ENCODE measurements at places on chromosomes 7 and 10. TPM values are rescaled to one million over a fixed set of nuclear protein-coding genes. Genes with fewer than 3 reads are reported as not detected.

DNA sequence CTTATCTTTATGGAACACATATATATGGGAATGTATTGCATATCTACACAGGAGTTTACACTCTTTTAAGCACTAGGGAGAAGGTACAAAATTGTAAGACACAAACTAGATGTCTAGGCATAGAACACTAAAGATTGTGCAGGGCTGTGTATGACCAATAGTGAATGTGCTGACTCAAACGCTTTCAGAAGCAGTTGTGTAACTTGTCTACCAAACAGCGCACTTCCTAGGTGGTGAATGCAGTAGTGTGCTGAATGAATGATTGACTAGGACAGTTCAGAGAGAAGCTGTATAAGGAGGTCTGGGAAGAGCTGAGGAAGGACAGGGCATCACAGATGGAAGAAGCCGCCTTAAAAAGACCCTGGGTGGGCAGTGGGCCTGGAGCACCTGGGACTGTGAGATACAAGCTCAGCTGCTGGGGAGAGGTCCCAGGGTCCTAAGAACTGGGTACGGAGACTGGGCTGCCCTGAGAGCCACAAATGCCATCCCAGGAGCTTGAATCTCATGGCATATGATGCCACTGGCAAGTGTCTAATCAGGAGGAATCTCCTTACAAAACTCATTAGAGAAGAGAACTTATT is 14.2 kb downstream of the CLRN3 start:
- DNase-seq: no peak

- no peak for DNase-seq
Observed at GRCh38 chr10:71754562-71754961, 18.8 kb downstream of the VSIR start.

- DNase-seq: peak; percentile 19
Observed at GRCh38 chr7:370259-370625, 80.3 kb downstream of the FOXL3 start.

DNA sequence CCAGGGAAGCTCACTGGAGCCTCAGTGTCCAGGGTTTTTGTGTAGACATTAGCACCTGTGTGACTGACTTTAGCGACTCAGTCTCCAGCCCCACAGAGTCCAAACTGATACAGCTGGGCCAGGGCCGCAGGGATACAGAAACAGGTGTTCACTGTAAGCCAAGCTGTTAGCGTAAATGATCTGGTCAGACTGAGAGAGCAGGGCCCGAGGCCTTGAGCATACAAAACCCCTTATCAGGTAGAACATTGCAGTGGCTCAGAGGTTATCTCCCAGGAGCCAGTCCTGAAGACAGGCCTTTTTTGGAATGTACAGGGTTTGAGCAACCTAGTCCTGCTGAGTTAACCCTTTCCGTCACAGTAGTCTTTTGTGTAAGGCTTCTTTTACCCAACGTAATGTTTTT is 25.0 kb downstream of the LHPP start:
- no peak for DNase-seq

GRCh38 chr10:119441921-119442757 is 100.4 kb downstream of the RGS10 start:
- no peak for DNase-seq

DNA sequence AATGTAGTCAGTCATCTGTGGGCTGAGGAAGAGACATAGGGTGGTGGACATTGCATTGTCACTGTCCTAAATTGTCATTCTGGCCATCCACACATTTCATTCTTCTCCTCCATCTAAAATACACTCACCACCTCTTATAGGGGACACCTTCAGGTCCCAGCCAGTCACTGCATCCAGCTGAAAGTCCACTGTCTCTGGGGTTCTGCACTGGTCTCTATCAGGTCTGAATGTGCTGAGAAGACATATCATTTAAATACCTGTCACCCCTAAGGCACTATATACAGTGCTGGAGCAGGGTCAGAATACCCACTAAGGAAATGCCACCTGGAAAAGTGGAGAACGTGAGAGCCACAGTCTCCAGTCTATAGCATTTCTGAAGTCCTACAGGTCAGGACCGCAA is 29.6 kb downstream of the SH2D4B start:
- no peak for DNase-seq

DNA sequence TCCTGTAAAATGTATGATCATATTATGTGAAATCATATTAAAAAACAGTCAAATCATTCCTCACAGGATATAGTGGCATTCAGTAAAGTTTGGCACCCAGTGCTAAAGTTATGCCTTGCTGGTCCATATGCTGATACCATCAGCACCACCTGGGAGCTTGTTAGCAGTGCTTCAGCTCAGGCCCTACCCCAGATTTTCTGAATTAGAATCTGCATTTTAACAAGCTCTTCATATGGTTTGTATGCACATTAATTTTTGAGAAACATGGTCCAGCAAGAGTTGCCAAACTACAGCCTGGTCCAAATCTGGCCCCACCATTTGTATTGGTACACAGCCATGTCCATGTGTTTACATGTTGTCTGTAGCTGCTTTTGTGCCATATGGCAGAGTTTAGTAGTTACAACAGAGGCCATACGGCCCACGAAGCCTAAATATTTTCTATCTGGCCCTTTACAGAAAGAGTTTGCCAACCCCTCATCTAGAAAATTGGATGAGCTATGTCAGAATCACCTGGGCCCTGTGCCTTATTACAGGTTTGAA is 30.1 kb downstream of the RAB18 start:
- DNase-seq: no peak

DNA sequence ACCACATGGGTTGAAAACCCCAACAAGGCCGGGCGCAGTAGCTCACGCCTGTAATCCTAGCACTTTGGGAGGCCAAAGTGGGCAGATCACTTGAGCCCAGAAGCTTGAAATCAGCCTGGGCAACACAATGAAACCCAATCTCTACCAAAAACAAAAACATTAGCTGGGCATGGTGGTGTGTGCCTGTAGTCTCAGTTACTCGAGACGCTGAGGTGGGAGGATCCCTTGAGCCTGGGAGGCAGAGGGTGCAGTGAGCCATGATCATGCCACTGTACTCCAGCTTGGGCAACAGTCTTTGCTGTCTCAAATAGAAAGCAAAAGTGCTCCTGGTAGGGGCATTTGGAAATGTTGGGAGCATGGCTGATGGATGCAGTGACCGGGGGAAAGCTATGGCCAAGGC is 209.6 kb upstream of the PLXNA4 start:
- DNase-seq: no peak

GCK gene
- not detected for polyA plus RNA-seq

DNA sequence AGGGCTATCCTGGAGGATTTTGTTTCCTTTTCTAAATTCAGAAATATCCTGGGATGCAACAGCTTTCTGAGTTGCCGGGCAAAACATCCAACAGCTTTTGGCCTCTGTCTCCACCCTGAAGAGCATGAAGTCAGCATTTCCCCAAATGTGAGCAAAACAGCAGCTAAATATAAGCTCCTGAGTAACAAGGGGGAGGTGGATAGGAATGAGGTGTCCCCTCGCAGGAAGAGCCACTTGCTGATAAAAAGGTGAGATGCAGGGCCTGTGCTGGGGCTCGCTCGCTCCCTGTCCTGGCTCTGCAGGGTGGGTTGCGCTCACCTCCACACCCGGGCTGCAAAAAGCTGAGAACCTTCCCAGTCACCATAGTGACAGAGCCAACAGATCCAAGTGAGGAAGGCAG is 264.3 kb downstream of the ZEB1 start:
- no peak for DNase-seq

DNA sequence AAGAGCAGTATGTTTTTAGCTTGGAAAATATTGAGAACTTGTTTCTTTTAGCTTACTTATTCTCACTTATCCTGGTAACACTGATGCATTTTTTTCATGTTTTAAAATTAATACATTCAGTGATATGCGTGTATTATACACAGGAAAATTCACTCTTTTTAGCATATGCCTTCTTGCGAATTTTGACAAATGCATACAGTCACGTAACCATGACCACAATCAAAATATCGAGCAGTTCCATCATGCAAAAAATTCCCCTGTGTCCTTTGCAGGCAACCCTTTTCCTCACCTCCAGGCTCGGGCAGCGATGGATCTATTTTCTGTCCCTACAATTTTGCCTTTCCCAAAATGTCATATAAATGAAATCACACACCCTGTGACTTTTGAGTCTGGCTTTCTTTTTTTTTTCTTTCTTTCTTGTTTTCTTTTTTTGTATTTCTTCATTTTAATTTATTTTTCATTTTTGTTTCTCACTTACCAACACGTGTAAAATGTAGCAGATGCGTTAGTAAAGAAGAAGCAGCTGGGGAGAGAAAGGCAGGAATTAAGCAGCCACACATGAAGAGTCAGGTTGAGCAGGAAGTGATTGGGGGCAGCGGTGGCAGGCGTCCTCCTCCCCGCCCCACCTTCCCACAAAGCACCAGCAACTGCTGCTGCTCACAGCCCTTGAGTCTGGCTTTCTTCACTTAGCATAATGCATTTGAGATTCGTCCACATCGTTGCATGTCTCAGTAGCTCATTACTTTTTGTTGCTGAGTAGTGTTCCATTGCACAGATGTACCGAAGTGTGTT is 29.9 kb downstream of the ADRB1 start:
- no peak for DNase-seq

RBP4 gene
- 21.5 TPM for polyA plus RNA-seq

GRCh38 chr10:119517235-119518141 is 25.0 kb downstream of the RGS10 start:
- DNase-seq: no peak

DNA sequence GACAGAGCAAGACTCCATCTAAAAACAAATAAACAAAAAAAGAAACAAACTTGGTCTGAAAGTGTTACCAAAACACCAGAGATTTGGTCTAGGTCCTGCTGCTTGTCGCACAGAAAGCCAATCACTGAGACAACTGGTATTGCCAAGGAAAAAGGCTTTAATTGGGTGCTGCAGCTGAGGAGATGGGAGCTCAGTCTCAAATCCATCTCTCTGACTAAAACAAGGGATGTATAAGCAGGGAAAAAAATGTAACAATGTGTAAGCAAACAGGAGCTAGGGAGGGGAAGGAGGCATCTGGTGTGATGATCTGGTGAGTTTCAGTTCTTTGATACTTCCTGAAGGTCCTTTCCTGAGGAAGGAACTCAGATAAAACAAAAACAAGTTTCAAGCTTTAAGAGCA is 8.4 kb upstream of the PDIA4 start:
- no peak for DNase-seq

DNA sequence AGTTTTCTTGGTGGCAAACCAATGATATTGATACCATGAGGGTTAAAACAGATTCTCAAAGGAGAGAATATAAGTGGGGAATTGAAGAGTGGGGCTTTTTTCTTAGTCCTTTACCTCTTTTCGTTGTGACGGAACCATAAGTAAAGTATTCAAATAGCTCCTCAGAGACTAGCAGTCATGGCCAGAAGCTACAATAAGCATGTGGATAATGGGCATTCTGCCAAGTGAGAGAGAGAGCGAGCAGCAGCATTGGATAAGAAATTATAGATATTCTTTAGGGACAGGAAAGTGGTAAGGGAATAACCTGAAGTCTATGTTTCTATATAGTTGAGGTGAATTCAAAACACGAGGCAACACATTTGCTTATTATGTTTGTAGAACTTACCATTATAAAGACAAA is 235.1 kb downstream of the SEMA3E start:
- DNase-seq: no peak

GRCh38 chr10:106992055-106992454 is 172.5 kb downstream of the SORCS1 start:
- no peak for DNase-seq

HMX3 gene
- polyA plus RNA-seq: not detected

ASB15 gene
- polyA plus RNA-seq: not detected

- DNase-seq: no peak
Observed at GRCh38 chr10:19194866-19195265, 146.3 kb downstream of the MALRD1 start.

DNA sequence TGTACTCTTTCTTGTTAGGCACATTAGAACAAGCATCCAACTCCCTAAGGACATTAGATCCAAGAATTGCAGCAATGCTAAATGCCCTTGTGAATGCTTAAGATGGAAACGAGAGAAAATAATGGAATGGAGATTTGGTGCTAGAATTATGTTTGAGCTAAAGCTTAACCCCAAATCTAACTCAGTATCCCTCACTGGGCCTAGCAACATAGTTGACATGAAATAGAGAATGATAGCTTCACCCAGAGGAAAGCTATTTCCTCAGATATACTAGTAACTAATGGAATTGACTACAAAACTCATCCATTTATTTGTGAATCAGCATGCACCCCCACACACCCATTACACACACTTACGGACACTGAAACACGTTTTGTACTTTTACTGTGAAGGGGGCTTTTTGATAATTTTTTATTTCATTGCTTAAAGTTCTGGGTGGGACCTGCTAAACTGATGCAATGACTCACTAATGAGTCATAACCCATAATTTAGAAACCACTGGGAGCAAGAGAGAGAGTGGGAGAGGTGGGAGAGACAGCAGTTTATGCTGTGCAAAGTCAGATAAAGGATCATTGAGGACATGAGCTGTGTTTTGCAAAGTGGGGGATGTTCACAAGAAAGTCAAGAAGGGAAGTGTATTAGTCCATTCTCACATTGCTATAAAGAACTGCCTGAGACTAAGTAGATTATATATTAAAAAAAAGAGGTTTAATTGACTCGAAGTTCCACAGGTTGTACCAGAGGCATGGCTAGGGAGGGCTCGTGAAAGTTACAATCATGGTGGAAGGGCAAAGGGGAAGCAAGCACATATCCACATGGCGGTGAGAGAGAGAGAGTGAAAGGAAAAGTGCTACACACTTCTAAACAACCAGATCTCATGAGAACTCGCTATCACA is 382.7 kb downstream of the SFMBT2 start:
- DNase-seq: no peak

DNA sequence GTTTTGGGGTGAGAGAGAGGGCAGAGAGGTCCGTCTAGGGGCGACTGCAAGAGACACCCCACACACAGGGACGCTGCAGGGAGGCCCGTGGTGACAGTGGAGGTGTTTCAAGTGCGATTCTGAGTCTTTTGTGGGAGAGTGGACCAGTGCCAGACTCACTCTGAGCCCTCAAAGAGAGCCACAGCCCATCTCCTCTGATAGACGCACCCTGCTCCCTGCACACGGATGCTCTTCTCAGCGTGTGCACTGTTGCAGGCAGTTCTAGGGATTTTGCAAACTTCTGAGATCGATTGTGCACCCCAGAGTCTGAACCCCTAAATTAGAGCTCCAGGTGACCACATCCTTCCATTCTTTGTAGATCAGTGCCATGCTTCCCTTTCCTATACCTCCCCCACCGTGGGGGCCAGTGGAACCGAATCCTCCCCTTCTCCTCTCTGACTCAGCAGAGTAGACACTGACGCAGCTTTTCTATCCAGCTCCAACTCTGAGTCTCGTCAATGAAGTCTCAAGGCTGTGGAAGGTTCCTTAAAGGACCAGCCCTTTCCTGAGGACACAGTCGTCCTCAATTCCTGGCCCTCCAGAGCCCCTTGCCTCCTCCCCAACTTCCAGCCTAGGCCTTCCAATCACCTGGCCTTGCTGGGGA is 83.8 kb downstream of the TMEM130 start:
- no peak for DNase-seq

MMD2 gene
- polyA plus RNA-seq: not detected

All from sigmoid colon (tissue), 7 donors.